AG04449 (cell line): ENCODE measurements at places on chromosomes 1 and 21.

- no peak for DNase-seq
These were observed 2.1 kb downstream of the BRINP3 start for GRCh38 chr1:190475421-190476141.

- DNase-seq = peak; percentile 61
These were observed at the start of gene BTBD19 for GRCh38 chr1:44808063-44808937. Gene BTBD19 (plus strand): TSS chr1:44808523. CDS start chr1:44808821, 298 bp downstream.

GRCh38 chr1:157085421-157085820, 14.2 kb downstream of the ETV3L start:
- DNase-seq = no peak

GRCh38 chr1:70459496-70460225, 48.6 kb downstream of the CTH start:
- no peak for DNase-seq

DNA sequence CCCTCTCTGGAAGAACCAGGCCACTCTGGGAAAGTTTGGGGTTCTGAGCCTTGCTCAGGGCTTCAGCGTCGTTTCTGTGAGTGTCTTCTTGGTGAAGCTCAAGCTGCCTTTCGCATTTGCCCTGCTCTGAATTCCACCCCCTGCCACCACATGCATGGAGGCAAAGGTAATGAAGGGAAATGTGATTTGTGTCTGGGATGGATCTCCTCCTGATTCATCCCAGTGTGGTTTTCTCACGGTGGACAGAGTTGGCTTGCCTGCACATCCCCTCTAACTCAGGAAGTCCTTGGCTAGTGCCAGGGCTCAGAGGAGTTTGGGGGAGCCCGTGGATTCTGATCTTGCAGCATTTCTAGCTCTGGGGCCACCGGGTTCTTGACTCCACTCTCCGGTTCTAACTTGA, 173.6 kb upstream of the RAB4A start:
- DNase-seq = no peak

GRCh38 chr1:93565496-93566206, 116.0 kb downstream of the BCAR3 start:
- peak; percentile 57 for DNase-seq

GRCh38 chr1:26786437-26787380, 1.0 kb upstream of the PIGV start:
- no peak for DNase-seq

DNA sequence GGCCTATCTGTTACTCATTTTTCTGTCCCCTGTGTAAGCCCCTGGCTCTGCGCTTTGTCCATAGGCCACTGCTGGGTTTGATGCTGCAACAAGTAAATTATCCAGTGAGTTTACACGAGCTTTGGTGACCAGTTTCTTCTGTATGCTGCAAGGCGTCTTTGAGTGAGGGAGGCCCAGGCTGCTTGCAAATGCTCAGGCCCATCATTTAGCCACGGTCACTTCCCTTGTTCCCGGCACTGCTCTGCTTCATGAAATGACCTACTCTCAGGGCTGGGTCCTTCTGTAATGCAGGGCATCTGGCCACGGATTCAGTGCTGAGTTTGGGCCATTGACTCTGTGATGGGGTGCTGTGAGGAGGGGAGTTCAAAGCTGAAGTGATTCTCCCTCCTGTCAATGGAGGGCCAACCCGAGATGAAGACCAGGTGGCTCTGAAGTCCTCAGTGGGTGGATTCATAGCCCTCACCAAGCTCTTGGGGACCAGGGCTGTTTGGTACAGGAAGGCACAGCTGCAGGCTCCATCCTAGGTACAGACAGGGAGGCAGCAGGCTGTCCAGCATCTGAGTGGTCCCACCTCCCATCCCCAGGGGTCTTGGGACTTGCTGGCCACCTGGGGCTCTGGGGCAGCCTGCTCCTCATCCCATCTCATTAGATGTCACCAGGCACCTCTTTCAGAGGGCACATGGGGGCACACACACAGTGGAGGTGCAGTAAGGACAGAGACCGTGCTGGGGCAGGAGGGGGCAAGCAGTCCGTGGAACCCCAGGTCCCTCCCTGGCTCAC, 21.7 kb downstream of the LHX4 start:
- no peak for DNase-seq

GRCh38 chr1:245118806-245119205, 36.0 kb upstream of the KIF26B start:
- DNase-seq = no peak

DNA sequence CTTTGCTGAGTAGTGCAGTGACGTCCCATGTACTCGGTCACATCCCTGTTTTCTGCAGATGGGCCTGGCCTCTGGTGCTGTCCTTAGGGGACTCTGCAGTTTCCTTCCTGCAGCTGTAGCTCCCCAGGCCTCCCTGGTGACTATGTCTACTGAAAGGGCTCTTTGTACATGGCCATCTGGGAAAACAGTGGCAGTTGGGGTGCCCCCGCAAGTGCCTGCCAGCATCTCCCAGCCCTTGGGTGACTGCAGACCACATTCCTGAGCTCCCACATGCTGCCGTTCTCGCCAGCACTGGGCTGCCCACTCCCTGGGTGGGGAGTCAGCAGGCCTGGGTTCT, 37.5 kb upstream of the KCNA10 start:
- DNase-seq = no peak

DNA sequence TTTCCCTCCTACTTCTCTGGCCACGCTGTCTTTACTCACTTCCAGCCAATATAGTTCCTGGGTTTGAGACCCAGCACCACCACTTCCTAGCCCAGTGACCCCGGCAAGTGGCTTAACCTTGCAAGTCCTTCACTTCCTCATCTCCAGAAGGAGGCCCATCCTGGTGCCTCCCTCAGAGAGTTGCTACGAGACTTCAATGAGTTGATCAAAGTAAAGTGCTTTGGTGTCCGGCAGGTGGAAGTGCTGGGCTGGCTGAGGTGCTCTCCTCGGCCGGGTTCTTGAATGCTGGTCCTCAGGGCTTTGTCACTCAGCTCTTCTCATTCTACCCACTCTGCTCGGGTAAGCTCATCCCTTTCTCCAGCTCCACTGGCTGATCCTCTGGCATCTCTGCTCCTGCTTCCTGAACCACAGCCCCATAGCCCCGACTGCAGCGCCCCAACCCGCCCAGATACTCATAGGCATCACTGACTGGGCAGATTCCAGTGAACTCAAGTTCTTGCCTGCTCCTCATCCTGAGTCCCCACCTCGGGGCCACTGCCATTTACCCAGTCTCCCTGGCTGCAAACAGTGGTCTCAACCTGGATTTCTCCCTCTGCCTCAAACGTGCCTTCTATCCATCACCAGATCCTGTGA, 75.8 kb upstream of the WNT4 start:
- no peak for DNase-seq

GRCh38 chr1:146012703-146013558, 8.6 kb downstream of the HJV start:
- DNase-seq = no peak

- no peak for DNase-seq
These were observed 23.7 kb upstream of the CSF3R start for GRCh38 chr1:36506276-36506920.

DNA sequence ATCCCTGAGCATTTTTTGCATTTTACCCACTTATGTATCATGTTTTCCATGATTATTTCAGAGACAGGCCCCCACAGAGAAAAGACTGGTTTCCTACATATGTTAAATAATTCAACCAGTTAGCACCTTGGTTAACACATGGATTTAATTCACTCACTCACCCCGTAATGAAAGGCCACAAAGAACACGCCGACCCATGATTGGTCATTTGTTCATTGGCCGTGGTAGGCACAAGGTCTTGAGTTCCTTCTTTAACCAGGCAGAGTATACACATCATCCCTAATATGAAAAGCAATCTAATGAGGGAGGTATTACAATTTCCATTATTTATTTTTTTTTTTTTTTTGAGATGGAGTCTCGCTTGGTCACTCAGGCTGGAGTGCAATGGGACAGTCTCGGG, 50.6 kb downstream of the RPS6KA1 start:
- no peak for DNase-seq

GRCh38 chr1:94463056-94463764, 45.0 kb downstream of the ABCD3 start:
- DNase-seq = no peak

DNA sequence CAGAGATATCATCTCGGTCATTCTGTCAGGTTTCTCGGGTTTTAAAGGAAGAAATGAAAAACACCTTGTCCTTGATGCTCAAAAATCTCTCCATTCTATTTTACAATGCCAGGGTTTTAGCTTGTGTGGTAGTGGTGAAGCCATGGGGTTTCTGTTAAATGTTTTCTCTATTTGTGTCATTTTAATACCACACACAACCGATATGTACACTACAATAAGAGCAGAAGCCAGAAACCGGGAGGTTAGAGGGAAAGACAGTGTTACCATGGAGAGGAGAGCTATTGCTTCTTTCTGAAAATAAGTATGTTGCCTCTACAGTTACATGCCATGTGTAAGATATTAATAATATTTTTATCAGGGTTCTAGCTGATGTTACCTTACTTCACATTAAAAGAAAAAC, 2.8 kb downstream of the SLC35D1 start:
- DNase-seq = no peak

DNA sequence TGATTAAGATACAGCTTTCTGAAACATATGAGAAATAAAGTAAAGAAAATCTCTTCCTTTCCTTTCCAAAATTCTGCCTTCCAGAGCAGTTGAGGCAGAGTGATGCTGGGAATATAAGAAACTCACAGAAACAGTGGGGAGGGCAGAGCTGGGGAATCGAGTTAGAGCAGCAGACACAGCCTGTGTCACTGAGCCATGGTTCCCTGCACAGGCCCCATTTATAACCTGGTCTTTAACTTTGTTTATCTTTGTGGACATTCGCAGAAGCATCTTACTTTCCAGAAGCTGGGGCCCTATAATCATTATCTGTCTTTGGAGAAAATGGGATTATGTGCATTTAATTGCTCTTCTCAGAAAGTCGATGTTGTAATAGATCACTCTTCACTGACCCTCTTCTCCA, 349.1 kb downstream of the SETD4 start:
- DNase-seq = no peak

DNA sequence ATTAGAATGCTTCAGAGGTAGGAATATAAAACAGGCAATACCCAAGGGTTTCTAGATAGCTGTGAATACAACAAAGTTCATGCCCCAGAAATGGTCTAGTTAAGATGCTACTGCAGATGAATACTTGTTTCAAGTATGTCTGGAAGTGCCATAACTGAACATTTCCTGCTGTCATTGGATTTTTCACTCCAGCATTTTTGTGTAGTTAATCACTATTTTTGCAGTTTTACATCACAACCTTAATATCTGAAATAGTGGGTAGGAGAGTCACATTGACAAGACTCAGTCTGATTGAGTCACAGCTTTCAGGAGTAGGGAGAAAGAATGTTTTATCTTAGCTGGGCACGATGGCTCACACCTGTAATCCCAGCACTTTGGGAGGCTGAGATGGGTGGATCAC, 126.4 kb upstream of the C1orf21 start:
- DNase-seq = peak; percentile 86

DNA sequence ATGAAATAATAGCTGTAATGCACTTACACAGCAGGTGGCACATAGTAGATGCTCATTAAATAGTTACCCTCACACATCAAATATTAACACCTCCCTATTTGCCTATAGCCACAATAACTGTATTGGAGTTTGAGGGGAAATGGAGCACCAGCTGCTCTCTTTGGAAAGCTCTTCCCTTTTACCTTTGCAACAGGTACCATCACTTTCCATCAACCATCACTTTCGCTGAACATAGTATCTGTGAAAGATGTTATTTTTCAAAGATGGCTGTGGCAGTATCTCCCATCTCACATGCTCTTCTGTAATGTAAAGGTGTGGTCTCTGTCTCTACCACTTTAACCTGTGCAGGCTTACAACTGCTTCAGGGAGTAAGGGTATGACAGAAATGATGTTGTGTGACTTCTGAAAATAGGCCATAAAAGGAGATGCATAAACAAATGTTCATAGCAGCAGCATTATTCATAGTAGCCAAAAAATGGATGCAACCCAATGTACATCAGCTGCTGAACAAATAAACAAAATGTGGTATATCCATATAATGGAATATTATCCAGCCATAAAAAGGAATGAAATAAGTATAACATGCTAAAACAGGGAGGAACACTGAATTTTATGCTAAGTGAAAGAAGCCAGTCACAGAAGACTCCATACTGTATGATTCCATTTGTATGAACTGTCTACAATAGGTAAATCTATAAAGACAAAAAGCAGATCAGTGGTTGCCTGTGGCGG, 288.3 kb downstream of the AKT3 start:
- DNase-seq = no peak

DNA sequence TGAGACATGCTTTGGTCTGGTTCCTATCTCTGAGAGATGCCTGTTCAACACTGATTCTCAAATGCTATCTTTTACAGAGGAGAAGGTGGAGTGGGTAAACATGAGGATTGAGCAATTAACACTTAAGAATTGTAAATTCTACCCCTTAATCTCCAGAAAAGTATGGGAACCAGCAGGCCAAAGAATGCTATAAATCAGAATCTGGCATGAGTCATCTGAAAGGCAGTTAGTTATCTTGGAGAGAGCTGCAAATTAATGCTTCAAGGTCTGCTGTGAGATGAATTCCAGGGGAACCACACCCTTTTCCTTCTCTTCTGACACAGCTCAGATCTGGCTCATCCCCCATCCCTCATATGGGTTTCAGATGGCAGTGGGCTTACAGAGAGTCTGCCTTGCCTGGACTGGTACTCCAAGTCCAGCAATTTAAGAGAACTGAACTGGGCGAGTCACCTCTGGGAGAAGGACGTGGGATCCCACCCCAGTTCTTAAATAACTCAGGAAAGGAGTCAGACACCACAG, 5.2 kb downstream of the S100A10 start:
- DNase-seq = no peak

DNA sequence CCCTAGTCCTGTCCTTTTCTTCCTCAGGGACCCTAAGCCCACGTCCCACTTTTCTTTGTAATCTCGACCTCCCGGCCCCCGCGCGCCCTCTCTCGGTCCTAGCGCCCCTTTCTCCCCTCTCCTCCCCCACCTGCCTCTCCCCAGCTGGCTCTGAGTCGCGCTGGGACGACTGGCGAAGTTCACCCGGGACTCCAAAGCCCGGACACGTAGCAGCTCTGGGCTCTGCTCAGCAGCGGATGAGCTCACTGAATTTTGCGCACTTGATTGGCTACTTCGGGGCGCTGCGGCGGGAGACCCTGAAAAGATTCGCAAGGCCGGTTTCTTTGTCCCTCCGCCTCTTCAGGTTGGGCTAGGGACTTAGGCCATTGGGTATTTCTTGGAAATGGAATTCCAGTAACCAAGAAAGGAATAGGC, 16.3 kb upstream of the ACKR1 start:
- no peak for DNase-seq

GRCh38 chr1:198604975-198605374, 33.9 kb upstream of the PTPRC start:
- no peak for DNase-seq
